ENCODE measurements at places on chromosomes 4 and X.
A peak's percentile ranks its signal among the peaks of the same experiment; 100 is the strongest.

GRCh38 chr4:51878431-51878830 lies 35.5 kb downstream of the DCUN1D4 start:
- DNase-seq, result no peak

DNA sequence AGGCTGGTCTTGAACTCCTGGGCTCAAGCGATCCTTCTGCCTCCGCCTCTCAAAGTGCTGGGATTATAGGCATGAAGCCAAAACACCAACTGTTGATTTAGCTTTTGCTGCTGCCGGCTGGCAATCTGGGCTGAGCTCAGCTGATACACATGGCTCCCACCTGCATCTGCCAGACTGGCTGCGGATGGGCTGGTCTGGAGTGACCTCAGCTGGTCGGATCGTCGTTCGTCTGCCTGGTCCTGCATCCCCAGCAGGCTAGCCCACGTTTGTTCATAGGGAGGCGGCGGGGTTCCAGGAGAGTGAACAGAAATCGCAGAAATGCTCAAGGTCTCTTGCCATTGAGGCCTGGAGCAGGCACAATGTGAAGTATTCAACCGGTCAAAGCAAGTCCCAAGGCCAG lies 74.4 kb upstream of the DDX3X start:
- no peak for DNase-seq

GRCh38 chrX:46184749-46185148 lies 360.5 kb downstream of the ZNF674 start:
- DNase-seq, result no peak

DNA sequence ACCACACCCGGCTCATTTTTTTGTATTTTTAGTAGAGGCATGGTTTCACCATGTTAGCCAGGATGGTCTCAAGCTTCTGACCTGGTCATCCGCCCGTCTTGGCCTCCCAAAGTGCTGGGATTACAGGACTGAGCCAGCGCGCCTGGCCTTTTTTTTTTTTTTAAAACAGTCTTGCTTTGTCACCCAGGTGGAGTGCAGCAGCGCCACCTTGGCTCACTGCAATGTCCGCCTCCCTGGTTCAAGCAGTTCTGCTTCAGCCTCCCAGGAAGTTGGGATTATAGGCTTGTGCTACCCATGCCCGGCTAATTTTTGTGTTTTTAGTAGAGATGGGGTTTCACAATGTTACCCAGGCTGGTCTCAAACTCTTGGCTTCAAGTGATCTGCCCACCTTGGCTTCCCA lies 28.9 kb downstream of the ZFX start:
- no peak for DNase-seq

GRCh38 chr4:176789955-176790354 lies 2.8 kb downstream of the VEGFC start:
- DNase-seq, result no peak

- DNase-seq, result no peak
These were observed 26.4 kb downstream of the ELOVL6 start for GRCh38 chr4:110171971-110172370.

- DNase-seq, result no peak
These were observed 23.5 kb upstream of the CA5B start for GRCh38 chrX:15714529-15714928.

DNA sequence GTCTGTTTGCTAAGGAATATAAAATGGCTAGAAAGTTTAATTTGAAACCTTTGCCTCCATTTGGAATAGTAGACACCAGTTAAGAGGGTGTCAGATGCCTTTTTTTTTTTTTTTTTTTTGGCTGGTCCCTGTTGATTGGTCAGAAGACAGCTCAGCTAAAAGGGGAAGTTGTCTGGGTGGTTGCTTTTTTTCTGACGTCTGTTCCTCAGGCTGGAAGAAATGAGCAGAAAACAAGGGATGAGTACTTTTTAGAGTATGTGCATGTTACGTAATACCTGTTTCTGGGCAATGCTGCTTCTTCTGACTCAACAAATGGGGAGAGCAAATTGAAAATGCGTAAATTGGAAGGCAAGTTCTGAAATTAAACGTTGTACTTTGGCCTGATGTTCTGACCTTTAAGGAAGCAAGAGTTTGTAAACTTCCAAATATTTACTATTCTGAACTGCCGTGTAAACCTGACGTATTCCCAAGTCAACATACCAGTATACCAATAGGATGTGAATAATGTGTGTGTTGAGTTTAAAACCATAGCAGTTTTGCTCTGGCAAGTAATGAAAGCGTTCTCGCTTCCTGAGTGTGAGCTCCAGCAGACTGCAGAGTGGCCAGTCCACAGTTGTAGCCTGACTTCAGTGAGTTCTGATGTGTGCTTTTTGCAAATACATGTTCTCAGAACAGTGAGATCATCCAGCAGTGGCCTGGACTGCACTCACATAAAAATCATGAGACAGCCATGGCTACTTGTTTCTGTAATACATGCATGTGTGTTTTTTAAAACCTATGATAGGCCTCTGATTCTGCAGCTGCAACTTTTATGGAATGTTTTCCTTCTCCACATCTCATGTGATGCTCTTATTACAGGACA lies 1.7 kb downstream of the SAT1 start:
- DNase-seq, result no peak

DNA sequence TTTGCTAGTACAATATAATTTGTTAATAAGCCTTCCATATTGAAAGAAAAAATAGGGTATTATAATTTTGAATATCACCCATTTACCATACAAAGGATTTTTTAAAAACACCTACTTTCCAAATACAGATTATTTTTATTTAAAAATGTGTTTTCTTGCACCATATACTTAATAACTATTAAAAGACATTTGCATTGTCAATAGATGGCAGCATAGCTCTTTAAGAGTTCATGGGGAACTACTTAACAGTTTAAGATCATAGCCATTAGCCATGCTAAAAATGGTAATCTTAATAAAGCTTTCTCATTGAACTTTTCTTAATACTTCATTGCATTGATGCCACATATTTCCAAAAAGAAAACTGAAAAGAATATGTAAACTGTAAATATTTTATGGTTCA lies 1995.9 kb downstream of the C4orf33 start:
- no peak for DNase-seq

DNA sequence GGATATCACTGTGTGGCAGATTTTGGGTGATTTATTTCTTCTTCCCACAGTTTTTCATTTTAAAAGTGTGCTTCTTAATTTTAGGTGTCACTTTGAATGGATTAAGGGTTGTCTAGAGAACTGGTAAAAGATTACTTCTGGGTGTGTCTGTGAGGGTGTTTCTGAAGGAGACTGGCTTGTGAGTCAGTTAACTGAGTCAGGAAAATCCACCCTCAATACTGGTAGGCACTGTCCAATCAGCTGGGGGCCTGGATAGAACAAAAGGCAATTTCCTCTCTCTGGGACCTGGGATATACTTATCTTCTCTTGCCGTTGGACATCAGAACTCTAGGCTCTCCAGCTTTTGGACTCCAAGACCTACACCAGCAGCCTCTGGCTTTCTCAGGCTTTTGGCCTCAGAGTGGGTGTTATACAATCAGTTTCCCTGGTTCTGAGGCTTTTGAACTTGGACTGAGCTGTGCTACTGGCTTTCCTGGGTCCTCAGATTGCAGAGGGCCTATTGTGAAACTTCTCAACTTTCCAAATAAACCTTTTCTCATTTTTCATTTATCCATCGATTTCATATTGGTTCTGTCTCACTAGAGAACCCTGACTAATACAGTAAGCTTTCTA lies 413.1 kb downstream of the GBA3 start:
- no peak for DNase-seq

DNA sequence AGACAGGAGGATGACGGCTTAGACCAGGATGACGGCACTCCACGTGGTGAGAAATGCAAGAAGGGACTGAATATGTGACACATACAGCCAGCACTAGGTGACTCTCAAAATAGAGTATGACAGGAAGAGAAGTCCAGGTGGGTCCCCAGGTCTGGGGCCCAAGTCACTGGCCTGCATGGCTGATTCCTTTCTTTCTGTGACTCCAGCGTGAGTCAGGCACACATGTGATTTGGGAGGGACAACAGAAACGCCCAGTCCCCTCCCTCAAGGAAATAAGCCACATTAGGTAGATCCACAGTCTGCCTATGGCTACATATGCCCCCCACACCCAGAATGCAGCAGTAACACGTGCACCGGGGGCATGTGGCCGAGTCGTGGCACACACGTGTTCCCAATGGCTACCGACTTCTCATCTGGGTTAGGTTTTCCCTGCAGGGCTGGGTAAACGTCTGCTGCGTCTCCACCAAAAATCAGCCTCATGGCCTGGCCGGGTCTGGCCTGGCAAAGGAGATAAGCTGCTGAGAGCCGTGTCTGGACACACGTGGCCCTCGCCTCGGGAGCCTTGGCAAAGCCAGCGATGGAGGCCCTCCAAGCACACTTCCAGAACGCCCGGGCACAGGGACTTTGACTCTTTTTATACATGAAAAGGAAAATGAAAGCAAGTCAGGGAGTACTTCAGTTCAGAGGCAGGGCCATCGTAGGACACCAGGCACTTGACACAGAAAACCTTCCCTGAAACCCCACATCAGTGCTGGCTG lies 19.3 kb downstream of the SEL1L3 start:
- no peak for DNase-seq

DNA sequence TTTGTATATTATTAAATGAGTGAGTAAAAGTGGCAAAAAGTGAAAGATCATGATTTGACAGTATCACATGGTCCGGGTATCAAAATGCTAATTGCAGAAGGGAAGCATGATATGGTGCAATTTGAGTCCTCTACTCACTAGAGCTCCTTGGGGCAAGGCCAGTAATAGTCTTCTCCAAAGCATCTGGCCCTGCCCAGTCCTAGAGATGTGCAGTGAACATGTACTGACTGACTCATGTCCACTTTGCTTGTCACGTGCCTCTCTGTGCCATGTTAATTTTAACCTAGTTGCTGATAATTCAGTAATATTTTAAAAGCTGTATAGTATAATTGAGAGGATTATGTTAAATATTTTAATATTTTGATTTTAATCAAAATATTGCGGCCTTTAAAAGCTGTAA lies 54.6 kb upstream of the TENM3 start:
- no peak for DNase-seq

DNA sequence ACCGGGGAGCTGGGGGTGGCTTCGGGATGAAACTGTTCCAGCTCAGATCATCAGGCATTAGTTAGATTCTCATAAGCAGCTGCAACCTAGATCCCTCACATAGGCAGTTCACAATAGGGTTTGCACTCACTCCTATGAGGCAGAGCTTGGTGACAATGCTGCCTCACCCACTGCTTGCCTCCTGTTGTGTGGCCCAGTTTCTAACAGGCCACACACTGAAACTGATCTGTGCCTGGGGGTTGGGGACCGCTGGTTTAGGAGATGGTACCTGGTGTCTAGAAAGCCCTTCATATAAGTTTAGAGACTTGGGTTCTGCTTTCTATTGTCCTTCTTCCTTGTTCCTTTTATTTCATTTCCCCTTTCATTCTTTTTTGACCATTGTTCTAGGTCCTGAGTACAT lies 234.2 kb downstream of the FRAS1 start:
- no peak for DNase-seq

GRCh38 chrX:131219271-131219670 lies 69.8 kb downstream of the IGSF1 start:
- no peak for DNase-seq

- DNase-seq, result no peak
These were observed 15.9 kb downstream of the TMEM192 start for GRCh38 chr4:165096776-165097175.

DNA sequence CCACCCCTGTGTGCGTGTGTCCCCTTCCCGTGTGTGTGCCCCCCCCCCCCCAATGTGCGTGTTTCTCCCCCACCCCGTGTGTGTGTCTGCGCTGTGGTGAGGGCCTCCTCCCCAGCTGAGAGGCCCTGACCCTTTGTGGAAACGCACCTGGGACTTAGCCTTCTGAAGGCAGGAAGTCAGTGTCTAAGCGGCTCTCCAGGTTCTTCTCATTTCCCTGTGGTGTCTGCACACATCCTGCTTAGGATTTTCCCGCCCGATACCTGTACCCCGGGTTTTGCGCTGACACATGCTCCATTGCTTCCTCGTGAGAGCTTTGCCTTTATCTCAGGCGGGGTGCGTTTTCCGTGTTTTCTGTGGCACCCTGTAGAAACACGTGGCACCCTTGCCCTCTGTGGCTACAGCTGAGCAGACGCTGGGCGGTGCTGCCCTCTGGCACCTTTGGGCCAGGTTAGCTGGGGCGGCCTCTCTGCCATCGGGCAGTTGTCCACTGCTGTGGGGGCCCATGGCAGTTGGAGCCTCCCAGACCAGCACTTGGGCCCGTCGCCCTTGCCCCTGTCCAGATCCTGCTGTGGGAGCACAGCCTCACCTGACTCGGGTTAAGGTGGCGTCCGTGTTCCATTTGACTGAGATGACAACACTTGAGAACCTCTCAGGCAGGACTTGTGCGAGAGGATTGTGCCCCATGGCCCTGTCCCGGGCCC lies 26.3 kb downstream of the MAEA start:
- DNase-seq, result peak; percentile 13

DNA sequence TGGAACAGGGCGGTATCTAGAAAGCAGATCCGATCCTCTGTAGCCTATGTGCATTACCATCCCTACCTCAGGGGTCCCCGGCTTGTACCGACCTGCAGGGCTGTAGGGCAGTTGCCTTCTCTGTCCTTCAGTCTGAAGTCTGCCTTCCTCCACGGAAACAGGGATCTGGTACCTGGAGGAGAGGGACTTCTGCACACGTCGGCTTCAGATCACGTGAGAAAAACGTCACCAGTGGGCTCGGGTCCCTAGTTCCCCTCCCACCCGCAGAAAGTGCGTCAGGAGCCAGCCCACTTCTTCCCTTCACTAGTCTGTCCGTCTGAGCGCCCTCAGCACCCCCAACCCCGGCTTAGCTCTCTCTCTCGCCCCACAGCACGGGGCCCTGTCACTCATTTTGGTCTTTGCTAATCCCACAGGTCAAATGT lies at the start of gene TCEAL5:
Gene TCEAL5 (minus strand): TSS at position 170 of the 422 bp plus-strand sequence. CDS start 2,187 bp downstream, outside the sequence.
- DNase-seq, result no peak

DNA sequence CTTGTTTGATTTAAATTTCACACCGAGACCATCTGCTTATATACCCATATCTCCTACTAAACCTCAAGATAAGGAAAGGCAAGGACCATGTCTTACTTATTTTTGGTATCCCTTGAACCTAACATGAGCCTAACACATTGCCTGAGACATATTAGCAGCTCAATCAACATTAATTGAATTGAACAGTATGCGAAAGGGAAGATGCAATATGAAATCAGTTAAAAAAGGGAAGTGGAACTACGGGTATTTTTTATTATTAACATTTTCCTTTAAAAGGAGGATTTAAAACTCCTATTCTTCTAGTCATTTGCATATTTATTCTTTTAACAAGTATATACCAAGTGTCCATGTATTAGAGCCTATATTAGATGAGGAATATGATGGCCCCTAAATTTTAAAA lies 197.0 kb downstream of the CAMK2D start:
- no peak for DNase-seq

DNA sequence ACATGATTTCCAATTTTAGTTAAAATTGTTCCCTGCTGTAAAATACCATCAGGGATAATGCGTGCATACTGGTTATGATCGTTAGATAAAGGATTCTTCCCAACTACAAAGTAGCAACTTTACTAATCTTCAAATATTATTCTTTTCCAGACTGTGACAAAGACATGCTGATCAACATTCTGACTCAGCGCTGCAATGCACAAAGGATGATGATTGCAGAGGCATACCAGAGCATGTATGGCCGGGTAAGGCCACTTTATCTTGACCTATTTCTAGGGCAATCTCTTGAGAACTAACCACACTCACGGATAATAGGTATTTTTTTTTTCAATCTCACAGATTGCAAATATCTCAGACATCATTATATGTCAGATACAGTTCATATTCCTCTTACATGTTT lies 47.0 kb downstream of the ANXA10 start:
- DNase-seq, result no peak
